ENCODE measurements at places on chromosomes 11 and 22.
A peak's percentile ranks its signal among the peaks of the same experiment; 100 is the strongest.

GRCh38 chr22:17835256-17835655, 61.0 kb upstream of the BID start:
- no peak for DNase-seq

DNA sequence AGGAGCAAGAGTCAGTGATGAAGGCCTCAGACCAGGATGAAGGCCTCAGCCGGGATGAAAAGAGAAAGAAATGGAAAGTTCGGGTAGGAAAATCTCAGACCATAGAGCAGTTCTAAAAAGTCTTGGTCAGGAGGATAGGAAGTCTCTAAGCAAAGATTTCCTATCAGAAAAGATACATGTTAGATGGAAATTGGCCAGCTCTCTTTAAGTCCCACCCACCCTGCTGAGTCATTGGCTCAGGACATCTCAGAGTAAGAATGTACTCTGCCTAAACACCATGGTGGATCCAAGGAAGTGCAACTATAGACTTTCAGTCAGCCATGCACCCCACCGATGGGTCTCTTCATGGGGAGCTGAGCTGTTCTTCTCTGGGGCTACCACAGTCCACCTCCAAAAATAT, 4.4 kb downstream of the OR8B3 start:
- no peak for DNase-seq

DNA sequence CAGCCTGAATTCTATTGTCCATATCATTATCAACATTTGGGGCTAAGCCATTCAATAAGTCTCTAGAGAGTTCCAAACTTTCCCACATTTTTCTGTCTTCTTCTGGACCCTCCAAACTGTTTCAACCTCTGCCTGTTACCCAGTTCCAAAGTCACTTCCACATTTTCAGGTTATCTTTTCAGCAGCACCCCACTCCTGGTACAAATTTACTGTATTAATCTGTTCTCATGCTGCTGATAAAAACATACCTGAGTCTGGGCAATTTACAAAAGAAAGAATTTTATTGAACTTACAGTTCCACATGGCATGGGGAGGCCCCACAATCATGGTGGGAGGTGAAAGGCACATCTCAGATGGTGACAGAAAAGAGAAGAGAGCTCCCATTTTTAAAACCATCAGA, 5.8 kb downstream of the OR5AK2 start:
- no peak for DNase-seq

GRCh38 chr11:99687320-99687719, 666.6 kb downstream of the CNTN5 start:
- no peak for DNase-seq

GRCh38 chr11:57164317-57164716, 17.4 kb upstream of the LRRC55 start:
- DNase-seq = no peak

- DNase-seq = no peak
These were observed 5.8 kb downstream of the DEPDC7 start for GRCh38 chr11:33021501-33021900.

DNA sequence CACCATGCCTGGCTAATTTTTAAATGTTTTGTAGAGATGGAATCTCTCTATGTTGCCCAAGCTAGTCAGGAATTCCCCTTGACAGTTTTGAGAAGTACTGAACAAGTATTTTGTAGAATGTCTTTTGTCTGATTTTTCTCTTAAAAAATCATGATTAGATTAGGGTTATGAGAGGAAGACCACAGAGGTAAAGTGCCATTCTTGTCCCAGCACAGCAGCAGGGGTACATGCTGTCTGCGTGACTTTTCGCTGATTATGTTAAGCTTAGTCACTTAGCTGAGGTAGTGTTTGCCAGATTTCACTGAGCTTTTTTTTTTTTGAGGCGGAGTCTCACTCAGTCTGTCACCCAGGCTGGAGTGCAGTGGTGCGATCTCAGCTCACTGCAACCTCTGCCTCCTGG, 13.6 kb upstream of the NUP160 start:
- no peak for DNase-seq

- no peak for DNase-seq
These were observed 8.9 kb upstream of the ST3GAL4 start for GRCh38 chr11:126346586-126346940.

GRCh38 chr11:130144141-130144540, 15.4 kb upstream of the ST14 start:
- no peak for DNase-seq

DNA sequence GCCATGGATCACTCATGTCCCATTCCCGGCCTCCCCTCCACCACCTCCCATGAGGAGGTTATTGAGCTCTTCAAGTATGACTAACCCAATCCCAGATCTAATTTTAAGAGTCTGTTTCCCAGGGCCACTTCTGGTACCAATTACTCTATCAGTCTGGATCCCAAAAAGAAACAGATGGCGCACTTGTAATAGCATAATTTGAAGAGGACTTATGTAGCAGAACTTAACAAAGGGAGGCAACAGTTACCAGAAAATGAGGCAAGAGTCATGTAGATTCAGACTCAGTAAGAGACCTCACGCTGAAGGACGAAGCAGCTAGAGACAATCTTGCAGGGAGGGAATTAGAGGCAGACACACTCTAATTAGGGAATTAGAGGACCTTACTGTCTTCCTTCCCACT, 46.9 kb downstream of the DDX6 start:
- no peak for DNase-seq

DNA sequence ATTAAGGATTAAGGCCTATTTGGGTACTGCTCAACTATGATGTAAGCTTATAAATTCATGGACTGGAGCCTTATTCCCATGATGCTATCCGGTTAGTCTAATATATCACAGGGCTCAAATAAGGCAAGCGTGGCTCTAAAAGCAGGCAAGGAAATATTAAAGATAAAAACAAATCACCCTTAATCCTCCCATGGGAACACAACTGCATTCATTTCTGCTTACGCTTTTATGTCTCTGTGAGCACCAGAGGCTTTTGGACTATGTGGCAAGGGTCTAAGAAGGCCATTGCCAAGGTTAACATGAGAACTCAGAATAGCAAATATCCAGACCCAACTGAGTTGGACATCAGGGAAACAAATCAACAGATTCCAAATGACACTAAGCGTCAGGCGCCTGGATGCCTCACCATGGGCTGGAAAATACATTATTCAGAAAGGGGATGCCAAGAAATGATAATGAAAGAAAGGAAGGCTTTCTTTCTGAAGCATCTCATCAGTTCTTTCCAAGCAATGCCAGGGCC, 138.1 kb downstream of the SLC1A2 start:
- no peak for DNase-seq

- no peak for DNase-seq
These were observed 7.1 kb downstream of the VSIG10L2 start for GRCh38 chr11:125952973-125953372.

GRCh38 chr11:125394296-125394695, 101.8 kb downstream of the FEZ1 start:
- DNase-seq = no peak

GRCh38 chr11:70002433-70002832, 75.7 kb upstream of the ANO1 start:
- peak; percentile 81 for DNase-seq

GRCh38 chr11:76391021-76391420, 9.9 kb downstream of the GVQW3 start:
- DNase-seq = no peak

GRCh38 chr11:82892611-82893169, 7.5 kb downstream of the PRCP start:
- no peak for DNase-seq

DNA sequence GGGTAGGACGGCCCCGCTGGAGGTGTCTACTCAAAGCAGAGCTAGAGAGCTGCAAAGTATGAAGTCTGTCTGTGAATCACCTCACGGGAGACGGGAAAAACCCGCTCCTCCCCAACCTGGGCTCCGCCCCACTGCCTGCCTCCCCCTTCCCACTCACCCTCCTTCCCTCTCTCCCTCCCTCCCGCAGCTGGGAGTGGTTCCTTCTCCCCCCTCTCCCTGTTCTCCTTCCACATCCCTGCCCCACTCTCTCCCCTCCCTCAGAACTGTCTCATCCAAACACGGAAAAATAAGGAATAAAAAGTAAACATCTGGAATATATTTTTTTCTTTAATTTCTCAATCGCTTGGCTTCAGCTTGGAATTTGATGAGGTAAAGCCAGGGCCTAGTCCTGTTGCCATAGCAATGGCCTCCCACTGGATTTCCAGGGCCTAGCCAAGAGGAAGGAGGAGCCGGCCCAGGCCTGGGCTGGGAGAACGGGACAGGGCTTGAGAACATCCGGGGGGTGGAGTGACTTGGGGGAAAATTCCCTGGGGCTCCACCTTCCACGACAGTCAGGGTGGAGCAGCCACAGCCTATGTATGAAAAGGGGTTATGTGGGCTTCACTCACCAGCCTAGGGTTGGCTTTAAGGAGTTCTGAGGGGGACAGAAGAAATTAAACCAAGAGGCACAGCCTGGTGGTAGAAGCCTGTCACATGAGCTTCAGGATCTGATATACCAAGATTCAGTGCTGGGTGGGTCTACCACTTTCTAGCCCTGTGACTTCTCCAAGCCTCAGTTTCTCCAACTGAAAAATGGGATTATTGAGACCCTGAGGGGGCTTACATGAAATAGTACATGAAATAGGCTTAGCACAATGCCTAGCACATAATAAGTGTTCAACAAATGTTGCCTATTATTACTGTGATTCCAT, 2.2 kb downstream of the TNKS1BP1 start:
- no peak for DNase-seq

GRCh38 chr11:7668911-7669310, 4.4 kb downstream of the CYB5R2 start:
- no peak for DNase-seq

GRCh38 chr22:41991111-41991510, 7.5 kb upstream of the WBP2NL start:
- DNase-seq = no peak

GRCh38 chr11:102111787-102112508, 1.7 kb downstream of the YAP1 start:
- DNase-seq = peak; percentile 25

- no peak for DNase-seq
These were observed 6.6 kb upstream of the OR4B1 start for GRCh38 chr11:48210052-48210451.

DNA sequence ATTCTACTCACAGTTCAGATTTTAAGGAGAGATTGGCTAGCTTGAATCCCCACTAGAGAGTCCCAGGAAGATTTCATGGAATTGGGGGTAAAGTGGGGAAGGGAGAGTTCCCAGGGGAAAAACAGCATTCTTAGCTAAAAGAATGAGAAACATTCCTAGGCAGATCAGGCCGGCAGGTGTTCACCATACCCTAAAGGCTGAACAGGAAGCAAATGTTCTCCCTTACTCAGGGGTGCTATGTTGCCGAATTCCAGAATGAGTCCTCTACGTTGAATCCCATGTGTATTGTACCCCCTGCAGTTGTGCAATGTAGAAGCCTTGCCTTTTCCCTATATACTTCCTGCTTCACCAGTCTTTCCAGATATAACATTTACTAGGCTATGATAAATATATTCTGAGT, 135.2 kb upstream of the NCAM1 start:
- no peak for DNase-seq

- DNase-seq = no peak
These were observed 23.8 kb downstream of the UPB1 start for GRCh38 chr22:24518771-24519485.

DNA sequence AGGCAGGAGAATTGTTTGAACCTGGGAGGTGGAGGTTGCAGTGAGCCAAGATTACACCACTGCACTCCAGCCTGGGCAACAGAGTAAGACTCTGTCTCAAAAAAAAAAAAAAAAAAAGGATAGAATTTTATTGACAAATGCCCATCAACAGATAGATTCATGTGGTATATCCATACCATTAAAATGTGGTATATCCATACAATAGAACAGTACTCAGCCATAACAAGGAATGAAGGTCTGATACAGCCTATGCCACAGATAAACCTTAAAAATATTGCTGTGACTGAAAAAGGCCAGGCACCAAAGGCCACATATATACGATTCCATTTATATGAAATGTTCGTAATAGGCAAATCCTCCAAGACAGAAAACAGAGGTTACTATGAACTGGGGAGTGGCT, 45.3 kb upstream of the PPP2R1B start:
- no peak for DNase-seq

GRCh38 chr22:11628651-11629511, 3899.1 kb upstream of the OR11H1 start:
- DNase-seq = no peak

- DNase-seq = no peak
These were observed 686 bp downstream of the LMF2 start for GRCh38 chr22:50506611-50507420.

DNA sequence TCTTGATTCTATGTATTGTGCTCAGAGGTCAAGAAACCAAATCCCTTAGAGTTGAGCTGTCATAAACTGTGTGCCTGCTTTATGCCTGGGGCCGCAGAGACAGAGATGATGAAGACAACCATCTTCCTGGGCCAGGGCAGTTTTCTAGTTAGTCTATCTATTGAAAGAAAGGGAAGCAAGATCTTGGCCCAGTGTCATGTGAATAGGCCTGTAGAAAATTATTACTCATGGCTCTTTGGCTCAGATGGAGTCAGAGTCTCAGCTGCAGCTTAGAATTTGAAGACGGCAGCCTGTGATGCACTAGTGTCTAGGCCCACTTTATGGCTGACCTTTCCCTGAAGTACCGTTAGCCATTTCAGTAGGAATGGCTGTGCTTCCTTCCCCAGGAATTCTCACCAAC, 112.0 kb downstream of the DBX1 start:
- no peak for DNase-seq

DNA sequence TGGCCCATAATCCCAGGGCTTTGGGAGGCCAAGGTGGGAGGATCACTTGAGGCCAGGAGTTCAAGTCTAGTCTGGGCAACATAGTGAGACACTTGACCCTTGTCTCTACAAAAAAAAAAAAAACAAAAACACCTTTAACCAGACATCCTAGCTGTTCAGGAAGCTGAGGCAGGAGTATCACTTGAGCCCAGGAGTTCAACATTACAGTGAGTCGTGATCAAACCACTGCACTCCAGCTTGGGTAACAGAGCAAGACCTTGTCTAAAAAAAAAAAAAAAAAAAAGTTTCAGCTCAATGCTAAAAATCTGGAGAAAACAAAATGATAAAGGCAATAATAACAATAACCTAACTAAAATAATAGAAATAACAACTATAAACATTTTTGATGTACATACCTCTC, 22.6 kb upstream of the APLP2 start:
- DNase-seq = no peak

- no peak for DNase-seq
These were observed 22.0 kb upstream of the PHOX2A start for GRCh38 chr11:72265951-72266350.

DNA sequence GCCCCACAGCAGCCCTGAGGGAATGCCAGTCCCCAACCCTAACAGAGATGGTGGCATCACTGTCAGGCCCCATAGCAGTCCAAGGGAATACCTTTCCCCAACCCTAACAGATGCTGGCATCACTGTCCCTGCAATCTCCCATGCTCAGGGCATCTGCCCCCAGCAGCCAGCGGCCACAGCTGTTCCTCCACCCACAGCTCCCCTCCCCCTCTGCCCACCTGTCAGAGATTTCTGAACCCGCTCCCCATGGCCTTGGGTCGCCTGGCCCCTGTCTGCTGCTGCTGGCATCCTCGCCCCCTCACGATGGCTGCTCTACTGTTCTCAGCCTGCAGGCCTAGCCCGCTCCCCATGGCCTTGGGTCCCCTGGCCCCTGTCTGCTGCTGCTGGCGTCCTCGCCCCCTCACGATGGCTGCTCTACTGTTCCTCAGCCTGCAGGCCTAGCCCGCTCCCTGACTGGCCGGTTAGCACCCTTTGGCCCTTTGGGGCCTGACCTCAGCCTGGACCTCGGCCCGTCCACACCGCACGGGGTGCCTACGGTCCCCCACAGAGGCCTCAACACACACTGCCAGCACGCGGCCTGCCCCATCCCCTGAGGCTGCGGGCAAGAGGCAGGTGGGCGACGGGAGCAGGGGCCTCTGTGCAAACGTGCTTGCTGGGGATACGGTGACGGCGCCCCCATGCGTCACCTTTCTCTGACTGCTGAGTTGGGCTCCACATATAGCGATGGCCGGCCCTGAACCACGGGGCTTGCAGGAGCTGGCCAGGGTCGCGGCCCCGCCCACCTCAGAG, 20.7 kb downstream of the CHID1 start:
- no peak for DNase-seq

All from activated CD4-positive, alpha-beta T cell treated with anti-CD3 and anti-CD28 coated beads, Interleukin-2, Interleukin-4, amounts not matched to agents 100 ng/mL and 50 ng/mL, durations not matched to agents 16 hours and 8 hours (primary cell).